ENCODE measurements at places on chromosomes 3 and 15.

DNA sequence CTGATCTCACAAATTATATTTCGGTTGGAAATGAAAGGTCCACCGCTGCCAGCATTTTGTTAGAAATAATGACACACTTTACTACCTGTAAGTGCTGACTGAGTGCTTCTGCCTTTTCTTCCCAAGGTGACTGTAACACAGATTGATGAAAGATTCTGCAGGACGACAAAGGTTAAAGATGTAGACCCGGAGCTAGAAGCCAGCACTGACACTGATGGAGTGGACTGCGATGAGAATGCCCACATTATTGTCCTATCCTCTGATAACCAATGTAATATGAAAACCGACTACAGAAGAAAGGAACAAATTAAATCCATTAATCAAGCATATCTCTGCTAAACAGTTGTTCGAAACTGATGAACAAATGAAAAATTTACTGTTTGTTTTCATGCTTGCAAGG, 666.5 kb downstream of the GBE1 start:
- DNase-seq: no peak

GRCh38 chr3:44894485-44894884, 20.1 kb downstream of the TGM4 start:
- no peak for DNase-seq

DNA sequence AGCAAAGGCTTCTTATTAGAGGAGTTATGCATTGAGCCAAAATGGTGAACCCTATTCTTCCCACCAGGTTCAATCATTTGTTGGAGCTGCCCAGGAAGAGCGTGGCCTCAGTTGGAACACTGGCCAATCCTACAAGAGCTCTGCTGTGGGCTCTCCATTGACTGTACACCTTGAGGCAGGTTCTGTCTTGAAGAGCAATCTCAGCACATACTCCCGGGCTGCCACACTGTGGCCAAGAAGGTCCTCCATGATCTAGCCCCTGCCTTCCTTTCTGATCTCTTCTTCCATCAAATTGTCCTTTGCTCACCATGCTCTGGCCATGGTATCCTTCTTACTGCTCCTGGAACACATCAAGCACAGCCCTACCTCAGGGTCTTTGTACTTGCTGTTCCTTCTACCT, 5.7 kb upstream of the SUMF1 start:
- DNase-seq: no peak

DNA sequence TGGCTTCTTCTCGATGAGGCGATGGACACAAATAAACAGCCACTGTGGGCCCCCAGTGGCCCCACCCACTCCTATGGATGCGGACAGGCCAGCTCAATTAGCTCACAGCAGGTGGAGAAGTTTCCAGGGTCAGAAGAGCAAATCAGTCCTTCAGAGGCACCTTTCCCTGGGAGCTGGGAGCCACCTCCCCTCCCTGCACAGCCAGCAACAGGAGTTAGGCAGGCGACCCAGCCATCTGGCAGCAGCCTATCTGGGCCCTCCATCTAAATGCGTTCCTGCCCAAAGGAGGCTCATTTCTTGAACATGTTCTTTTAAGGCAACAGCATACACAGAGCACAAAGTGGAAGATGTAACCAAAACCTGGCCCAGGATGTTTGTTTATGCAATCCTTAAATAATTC, 211.9 kb upstream of the ARRDC4 start:
- DNase-seq: no peak

DNA sequence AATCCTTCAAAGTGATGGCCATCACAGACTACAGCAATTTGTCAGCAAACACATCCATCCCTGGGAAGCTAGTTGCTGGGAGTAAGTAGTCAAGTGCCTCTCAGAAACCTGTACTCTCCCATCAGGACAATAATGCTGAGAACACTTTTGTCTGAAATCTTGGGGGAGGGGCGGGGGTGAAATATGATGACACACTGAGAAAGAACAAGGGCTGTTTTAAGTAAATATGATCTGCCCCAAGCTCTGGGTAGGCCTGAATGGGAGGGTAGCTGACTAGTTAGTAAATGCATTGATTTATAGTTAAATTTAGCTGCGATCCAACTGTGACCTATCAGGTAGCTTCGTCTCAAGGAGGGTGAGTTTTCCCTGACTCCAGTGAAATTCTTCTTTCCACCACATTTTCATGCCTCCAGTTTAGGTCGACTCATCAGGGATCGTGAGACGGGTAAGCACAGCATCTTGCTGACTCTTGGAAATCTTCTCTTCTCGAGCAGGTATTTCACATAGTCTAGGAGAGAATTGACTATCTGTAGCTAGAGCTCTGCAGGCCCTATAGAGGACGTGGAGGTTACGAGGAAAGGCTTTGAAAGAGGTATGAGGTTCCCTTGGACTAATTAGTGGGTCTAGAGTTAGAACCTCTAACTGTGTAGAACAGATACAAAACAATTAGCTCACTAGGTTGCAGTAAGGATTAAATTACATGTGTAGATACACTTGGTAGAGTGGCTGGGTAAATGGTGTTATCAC, 213.4 kb upstream of the SLC2A2 start:
- DNase-seq: no peak

DNA sequence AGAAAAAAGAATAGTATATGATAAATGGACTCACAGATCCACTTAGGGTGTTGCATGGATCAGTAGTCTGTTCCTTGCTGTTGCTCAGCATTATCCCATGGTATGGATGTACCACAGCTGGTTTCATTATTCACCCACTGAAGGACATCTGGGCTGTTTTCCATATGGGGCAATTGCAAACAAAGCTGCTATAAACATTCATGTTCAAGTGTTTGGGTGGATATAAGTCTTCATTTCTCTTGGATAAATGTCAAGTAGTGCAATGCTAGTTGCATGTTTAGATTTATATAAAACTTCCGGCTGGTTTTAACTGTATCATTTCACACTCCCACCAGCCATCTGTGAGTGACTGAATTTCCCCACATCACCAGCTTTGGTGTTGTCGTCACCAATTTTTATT, 137.7 kb downstream of the ASB7 start:
- DNase-seq: no peak

GRCh38 chr3:88896026-88896425, 211.4 kb upstream of the EPHA3 start:
- no peak for DNase-seq

GRCh38 chr3:30747771-30748281, 141.4 kb downstream of the TGFBR2 start:
- no peak for DNase-seq

- peak; percentile 59 for DNase-seq
Observed at GRCh38 chr15:69573815-69574475, 121.3 kb downstream of the RPLP1 start.

GRCh38 chr3:61627768-61628185, 66.4 kb downstream of the PTPRG start:
- no peak for DNase-seq

GRCh38 chr3:147890114-147890513, 480.9 kb downstream of the ZIC1 start:
- no peak for DNase-seq

DNA sequence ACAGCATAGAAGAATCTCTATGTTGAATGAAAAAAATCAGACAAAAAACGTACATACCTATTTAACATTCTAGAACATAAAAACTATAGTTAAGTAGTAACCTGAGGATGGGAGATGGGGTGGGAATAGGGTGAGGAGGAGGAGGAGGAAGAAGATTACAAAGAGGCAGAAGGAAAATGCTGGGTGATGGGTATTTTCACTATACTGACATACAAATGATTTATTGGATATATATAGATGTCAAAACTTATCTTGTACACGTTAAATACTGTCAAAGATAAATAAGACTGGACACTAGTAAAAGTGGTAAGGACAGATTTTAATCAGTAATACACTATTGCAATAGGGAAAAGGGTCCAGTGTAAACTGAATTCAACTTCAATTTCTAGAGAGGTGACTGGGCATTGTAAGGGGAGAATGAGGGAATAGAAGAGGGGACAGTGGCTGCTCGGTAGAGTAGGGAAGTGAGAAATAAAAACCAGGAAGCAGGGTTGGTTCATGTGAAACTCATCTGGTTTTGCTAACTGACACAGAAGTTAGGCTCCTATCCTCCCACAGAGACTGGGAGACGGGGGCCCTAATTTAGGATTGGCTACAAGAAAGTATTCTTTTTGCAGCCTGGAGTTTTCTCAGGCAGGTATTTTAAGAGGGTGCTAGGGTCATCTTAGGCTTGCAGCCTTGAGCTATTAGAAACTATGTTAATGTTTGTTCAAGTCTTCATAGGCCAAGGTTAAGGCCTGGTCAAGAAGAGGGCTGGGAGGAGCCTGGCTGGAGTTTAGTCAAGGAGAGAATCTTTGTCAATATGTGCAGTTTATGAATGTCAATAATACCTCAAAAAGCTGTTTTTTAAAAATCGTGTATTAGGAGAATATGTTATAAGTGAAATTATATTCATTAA, 15.0 kb upstream of the C15orf61 start:
- no peak for DNase-seq

- no peak for DNase-seq
Observed at GRCh38 chr15:80596521-80596976, 98.6 kb upstream of the ABHD17C start.

GRCh38 chr3:2870724-2871333, 239.3 kb downstream of the IL5RA start:
- no peak for DNase-seq

- DNase-seq: peak; percentile 87
Observed at GRCh38 chr15:74799856-74800558, 12.6 kb upstream of the LMAN1L start.

DNA sequence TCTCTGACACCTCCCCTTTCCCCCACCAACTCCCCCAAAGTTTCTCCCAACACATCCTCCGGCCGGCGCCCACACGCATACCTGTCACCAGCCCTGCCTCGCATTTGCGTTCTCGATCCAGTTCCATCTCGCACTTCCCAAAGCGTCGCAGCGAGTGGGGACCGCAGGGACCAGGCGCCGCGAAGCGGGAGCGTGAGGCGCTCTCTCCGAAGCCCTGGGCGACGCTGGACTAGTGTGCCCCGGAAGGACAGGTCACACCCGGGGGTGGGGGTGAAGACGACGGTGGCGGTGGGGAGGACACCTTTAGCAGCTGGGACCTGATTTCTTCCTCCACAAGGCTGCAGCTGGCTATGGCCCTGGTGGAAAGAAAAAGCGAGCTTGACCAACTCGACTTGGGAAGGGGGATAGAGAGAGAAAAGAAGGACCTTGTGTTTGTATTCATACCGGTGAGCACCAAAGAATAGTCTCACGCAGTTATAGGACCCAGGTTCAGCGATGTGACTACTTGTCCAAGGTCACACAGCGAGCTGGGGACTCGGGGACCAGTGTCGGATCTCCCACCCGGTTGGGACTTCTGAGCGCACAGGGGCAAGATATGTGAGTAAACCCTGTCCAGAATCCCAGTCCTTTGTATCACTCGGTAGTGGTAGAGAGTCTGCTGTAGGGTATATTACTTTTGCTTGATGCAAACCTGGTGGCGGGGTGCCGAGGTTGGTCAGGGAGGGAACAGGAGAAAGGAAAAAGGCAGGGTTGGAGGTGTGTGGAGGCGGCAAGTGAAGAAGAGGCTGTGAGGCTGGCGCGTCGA, 607 bp upstream of the GHSR start:
- DNase-seq: no peak

GRCh38 chr15:76987896-76988860, 6.7 kb upstream of the PSTPIP1 start:
- DNase-seq: peak; percentile 76

DNA sequence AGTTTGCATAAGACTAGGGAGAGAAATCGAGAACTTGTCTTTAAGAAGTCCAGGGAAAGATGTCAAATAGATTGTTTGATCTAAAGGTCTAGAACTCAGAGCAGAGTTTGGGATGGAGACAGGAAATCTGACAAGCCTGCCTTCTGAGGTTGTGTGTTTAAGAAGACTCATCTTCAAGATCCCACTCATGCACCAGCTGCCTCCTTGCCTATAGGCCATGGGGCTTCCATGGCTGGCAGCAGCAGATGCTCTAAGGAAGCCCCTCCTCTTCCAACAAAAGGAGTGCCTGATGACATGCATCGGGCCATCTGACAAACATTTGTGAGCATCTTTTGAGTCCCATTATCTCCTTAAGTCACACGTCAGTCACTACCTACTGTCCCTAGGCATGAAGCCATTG, 47.4 kb downstream of the WNT5A start:
- DNase-seq: no peak

DNA sequence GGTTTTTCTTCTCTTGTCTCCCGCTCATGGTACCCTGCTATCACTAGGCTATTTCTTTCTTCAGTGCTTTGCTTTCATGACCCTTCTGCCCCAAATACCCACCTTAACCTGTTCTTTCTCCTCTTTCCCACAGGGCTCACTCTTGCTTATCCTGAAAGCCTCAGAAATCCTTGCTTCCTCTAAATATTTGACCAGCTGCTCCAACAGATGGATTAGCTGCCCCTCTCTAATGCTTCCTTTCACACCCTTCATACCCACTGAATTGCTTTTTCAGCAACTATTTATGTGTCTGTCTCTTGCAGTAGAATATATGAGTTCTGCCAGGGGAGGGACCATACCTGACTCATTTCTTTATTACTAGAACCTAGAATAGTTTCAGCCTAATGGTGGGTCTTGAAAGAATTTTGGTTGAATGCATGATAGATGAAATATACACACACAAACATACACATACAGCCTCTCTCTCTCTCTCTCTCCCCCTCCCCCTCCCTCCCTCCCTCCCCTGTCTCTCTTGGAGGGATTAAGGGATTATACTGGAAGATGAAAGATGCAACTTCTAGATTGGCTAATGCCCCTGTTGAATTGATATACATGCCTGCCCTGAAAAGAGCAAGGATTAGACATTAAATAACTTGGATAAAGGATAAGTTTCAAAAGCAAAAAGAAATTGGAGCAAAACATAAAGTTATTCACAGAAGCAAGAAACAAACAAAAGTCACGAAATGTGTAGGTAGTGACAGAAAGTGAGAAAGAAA, 95.0 kb upstream of the GADL1 start:
- DNase-seq: no peak

- no peak for DNase-seq
Observed at GRCh38 chr15:100468285-100468684, 60.5 kb downstream of the CERS3 start.

GRCh38 chr3:52178537-52178936, 19.4 kb upstream of the ALAS1 start:
- no peak for DNase-seq

DNA sequence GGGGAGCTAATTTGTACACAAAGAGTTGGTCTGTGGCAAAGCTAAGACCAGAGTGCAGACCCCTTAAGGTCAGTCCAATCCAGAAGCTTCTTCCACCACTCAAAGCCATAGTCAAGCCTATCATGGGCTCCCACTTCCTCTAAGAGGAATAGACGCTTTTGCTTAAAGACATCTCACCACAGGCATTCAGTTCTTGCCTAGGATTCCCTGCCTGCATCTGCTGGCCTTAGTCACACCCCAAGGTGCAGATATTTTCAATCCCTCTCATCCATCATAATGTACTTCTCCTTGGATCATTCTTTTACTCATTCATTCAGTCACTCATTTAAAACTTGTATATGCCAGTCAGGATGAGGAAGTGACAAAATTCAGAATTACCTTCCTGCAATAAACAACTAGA, 179.6 kb upstream of the STT3B start:
- no peak for DNase-seq

- DNase-seq: no peak
Observed at GRCh38 chr15:72824781-72825180, 41.2 kb upstream of the ADPGK start.

DNA sequence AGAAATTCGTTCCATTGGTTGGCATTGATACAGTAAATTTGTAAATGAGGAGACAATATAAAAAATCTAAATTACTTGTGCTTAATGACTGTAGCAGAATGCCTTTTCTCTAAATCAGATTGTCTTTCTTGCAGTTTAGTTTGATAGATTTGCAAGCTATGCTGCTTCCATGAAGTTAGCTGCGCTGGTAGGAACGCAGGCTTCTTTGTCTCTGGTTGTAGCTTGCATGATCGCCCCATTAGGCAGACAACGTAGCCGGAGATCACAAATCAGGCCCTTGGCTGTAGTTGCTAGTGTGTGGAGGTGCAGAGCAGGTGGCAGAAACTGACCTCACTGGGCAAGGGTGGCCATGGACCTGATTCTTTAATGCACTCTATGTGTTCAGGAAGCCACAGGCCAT, 6.1 kb downstream of the ZIC1 start:
- no peak for DNase-seq

Measured in activated naive CD4-positive, alpha-beta T cell treated with Interleukin-2 at 50 U/mL for 16 hours (primary cell).